ENCODE measurements at places on chromosomes 5 and 9.

GRCh38 chr9:128202648-128203023 is 543 bp upstream of the DNM1 start:
- no peak for DNase-seq

DNA sequence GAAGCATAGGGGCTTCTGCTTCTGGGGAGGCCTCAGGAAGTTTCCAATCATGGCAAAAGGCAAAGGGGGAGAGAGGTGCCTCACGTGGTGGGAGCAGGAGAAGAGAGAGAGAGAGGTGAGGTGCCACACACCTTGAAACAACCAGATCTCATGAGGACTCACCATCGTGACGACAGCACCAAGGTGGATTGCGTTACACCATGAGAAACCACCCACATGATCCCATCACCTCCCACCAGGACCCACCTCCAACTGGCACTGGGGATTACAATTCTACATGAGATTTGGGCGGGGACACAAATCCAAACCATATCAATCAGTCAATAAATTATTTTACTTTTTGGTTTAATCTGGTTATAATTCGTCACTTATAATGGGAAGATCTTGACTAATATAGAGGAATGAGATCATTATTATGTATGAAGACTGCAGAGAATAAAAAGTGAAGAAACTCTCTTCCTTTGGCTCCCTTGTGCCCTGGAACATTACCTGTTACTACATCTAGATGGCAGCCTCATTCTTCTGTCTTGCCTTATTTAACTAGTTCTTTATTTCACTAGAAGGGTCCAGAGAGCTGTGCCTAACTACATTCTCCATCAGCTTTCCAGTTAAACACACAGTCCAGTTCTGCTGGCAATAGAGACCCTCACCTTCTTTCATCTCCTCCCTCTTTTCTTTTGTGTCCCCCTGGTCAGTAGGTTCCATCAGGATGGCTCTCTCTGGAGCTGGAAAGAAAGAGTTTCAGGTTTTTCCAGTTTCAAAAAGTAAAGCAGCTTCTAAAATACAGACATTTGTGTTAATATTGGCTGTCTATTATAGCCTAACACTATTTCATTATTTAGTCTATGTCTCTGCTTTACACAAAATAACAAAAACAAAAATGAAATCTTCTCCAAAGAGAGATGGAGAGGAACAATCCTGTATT is 21.7 kb upstream of the SPINK7 start:
- no peak for DNase-seq

DNA sequence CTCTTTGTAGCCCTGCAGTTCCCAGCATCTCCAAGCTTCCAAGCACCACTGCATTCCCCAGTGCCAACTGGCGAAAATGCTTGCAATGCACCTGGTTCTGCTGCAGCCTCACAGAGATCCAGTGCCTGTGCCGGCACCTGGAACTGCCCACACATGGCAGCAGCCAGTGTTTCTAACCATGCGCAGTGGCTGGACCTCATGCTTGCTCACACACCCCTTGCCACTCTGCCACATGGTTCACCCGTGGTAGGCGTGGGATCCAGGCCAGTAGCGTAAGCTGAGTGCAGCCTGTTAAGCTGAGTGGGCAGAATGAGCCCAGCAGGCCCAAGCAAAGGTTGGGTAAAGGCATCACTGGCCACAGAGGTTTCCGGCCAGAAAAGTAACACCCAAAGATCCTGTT is 214.1 kb upstream of the VLDLR start:
- DNase-seq, result no peak

- no peak for DNase-seq
Observed at GRCh38 chr9:94725293-94725692, 1.2 kb upstream of the AOPEP start.
